ENCODE measurements at places on chromosomes 11 and 22.

DNA sequence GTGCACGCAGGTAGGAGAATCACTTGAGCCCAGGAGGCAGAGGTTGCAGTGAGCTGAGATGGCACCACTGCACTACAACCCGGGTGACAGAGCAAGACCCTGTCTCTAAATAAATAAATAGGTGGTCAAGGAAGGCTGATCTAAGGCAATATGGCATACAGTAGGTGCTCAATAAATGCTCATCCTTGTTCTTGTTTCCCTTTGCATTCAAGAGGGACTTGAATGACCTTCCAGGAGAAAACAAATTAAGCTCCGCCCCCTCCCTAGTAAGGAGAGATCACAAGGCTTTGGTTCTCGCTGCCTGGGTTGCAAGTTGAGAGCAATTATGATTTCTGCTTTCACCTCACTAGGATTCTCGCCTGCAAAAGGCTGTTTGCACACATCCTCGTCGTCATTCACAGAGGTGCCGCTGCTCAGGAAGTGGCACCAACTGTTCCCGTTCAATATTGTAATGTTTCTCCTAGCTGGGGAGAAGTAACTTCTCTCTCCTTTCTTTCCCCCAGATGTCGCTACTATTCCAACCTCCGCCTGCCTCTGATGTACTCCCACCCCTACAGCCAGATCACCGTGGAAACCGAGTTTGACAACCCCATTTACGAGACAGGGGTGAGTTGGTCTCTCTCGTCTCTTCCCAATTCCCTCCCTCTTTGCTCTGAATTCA, 51.8 kb upstream of the ASPHD2 start:
- DNase-seq, result no peak

DNA sequence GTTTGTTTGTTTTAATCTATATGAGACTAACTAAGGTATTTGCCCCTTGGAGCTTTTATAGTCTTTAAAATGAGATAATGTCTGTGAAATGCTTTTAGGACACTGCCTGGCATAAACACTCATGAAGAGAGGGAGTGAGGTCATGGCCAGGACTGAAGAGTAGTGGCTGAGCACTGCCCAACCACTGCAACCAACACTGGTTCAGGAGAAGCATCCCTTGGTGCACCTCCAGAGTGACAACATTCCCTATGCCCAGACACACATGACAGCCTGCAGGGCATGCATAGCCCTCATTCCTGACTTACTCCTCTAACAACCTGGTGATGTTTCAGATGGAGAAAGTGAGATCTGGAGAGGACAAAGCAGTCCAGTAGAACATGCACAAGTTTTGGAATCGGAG, 36.1 kb downstream of the ME3 start:
- DNase-seq, result no peak

- no peak for DNase-seq
Measured at GRCh38 chr11:23123753-23124152, 263.5 kb upstream of the CCDC179 start.

GRCh38 chr11:71330349-71330748, 78.0 kb upstream of the SHANK2 start:
- no peak for DNase-seq

GRCh38 chr11:11568651-11569229, 53.1 kb downstream of the GALNT18 start:
- no peak for DNase-seq

Data from activated CD4-positive, alpha-beta T cell treated with anti-CD3 and anti-CD28 coated beads, Interleukin-2, amount 50 U/mL, for 1 hour (primary cell).